GM03348 (cell line): ENCODE measurements at places on chromosomes 2 and 18.
A peak's percentile ranks its signal among the peaks of the same experiment; 100 is the strongest.

DNA sequence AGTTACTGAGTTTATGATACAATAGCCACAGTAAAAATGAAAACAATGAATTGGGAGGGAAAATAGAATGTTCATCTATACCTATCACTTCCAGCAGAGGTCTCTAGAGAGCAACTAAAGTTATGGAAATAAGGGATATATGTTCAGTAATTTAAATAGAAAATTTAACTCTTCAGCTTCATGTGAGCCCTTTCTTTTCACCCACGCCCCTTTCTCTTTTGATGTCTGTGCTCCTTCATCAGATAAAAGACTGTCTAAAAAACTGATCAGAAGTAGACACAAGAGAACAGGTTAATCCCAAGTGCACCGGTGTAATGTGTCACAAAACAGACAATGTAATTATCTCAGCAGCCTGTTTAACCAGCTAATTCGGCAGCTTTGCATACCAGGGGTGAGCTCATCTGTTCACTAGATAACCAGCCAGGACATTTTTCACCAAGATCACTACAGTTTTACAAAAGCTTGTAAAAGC is 238.5 kb upstream of the ERBB4 start:
- DNase-seq: peak; percentile 37

DNA sequence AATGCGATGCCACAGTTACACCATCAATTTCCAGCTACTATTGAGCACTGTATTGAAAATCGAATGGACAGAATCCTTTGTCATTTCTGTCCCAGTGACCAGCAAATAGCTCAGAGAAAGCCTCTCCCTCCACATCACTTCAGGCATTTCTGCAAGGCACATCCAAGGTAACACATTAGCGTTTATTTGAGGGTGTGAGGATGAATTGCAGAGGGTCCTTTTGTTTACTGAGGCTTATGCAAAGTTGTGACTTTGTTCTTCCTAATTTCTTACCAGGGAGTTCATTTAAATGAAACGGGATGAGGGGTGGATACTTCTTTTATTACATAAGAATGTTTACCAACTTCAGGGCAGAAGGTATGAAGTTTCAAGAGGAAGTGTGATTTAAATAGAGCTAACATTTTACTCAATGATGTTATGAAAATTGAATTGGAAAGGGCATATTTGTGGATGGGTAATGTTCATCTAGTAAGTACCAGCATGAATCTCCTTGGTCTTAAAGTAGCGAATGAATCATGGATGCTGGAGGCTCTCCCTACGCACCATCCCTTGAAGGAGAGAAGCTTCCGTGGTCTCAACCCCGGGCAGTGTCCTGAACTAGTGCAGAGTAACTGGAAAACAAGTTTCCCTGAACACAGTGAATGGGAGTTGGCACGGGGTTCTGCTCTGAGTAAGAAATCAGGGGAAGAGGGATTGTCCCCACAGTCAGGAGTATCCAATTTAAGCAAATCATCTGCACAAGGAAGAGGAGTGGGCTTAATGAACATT is 756.5 kb downstream of the GALR1 start:
- no peak for DNase-seq

DNA sequence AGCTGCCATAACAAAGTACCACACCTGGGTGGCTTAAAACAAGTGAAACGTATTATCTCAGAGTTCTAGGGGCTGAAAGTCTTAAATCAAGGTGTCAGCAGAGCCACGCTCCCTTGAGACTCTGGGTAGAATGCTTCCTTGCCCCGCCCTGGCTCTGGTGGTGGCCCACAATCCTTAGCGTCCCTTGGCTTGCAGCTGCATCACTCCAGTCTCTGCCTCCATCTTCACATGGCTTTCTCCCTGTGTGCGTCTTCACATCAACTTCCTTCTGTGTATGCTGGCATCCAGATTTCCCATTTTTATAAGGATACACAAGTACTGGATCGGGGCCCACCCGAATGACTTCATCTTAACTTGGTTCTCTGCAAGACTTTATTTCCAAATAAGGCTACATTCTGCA is 62.5 kb downstream of the MRO start:
- DNase-seq: no peak

- no peak for DNase-seq
Observed at GRCh38 chr2:234684466-234684865, 187.6 kb upstream of the ARL4C start.

DNA sequence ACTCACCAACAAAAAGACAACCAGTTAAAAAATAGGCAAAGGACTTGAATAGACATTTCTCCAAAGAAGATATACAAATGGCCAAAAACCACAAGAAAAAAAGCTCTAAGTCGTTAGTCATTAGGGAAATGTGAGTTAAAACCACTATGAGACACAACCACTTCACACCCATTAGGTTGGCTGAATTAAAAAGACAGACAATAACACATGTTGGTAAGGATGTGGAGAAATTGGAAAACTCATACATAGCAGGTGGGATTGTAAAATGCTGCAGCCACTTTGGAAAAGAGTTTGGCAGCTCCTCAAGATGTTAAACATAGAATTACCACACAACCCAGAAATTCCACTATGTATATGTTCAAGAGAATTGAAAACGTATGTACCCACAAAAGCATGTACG is 117.6 kb upstream of the SPATS2L start:
- no peak for DNase-seq

DNA sequence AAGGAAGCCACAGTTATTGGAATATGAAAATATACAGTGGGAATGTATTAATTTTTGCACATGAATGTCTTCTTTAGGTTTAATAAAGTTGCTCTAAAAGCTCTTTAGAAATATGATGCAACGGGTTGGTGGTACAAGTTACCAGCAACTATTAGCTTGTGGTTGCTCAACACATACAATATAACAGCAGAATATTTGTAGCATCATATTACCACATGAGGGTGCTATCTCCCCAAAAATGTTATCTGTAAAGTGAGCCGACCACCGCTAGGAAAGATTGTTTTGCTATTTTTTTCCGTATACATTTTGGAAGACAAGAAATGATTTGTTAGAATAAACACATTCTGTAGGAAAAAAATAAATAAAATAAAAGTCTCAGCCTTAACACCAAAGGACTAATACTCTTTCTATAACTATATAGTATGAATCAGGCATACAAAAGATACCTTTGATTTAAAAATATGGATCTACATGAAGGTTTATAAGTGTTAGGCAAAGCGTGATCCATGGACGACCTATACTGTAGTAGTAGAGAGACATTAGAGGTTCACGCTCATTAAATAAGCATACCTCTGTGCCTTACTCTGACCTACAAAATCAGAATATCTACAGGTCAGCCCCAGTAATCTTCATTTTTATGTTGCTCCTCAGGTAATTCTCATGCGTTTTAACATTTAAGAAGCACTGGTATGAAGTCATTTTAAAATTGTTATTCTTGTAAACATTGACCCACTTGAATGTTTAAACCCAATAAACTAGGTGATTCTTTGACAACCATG is 1110.6 kb upstream of the ACVR2A start:
- DNase-seq: peak; percentile 64

DNA sequence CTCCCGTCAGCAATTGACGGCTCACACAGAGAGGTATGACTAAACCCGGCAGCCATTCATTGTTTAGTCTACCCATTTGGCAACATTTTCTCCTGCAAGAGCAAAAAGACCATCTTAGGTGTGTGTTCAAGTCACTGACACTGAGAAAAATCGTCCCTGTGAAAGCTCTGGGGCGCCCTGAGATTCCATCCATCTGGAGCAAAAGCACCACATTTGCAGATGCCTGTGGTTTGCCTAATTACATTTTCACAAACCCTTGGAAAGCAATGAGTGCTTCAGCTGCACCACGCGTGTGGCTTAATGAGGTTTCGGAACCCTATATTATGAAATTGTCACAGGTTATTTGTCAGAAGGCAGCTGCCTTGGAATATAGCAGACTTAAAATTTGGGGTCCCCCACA is 110.7 kb upstream of the PTPRM start:
- DNase-seq: no peak
